ENCODE measurements at places on chromosomes 5 and 9.

DNA sequence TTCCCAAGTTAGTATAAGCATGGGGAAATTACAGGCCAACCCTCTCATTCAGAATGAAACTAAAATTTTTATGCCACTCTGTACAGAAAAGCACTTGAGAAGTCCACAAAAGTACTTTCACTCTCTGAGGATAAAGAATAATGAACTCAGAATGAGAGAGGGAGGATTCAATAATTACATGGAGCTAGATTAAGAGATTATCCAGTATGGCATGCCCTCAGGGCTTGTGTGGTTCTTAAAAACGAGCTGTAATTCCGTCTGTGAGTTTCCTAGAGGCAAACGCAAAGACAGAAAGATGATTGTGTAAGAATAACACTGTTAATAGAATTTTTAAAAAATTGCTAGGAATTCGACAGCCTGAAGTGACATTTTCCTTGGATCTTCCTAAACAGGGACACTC lies 126.8 kb upstream of the PTCH1 start:
- no peak for DNase-seq

- DNase-seq = no peak
Observed at GRCh38 chr9:24912767-24913166, 367.1 kb upstream of the IZUMO3 start.

- DNase-seq = no peak
Observed at GRCh38 chr9:3648266-3648665, 122.5 kb upstream of the RFX3 start.

DNA sequence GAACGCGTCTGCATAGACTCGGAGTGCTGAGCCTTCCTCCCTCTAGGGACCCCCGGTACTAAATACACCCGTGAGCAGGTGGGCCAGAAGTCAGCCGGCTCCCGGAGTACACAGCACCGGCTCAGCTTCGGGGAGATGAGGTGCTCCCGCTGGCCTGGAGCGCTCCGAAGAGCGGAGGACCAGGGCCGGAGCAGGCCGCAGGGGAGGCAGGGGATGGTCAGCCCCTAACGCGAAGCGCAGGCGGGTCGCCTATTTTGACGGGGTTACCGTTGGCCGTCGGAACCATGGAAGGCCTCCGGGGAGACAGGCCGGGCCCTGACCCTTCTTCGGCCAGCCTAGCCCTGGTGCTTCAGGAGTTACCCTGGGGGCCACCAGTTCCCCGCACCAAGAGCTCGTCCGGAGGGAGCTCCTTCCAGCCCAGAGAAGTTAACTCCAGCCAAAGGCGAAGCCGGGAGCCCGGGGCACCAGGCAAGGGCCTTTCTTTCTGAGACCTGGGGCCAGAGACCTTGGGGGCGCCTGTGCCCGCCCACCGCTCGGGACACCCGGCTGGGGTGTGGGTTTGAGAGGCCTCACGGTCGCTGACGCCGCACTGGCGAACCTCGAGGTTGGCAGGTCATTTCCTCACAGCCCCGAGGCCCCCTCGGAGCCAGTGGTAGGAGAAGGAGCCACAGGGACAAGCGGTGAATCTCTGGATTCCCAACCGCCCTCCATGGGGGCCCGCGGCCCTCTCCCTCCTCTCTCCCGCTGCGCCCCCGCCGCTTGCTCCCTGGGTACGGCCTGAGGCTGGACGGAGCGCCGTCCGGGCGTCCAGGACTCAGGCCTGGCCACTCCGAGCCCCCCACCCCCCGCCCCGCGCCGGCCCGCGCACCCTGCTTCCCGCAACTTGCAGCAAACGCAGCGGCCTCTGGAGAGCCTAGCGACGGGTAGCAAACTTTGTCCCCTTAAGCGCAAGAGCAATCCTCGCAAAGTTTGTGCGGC lies 3.4 kb upstream of the IRX4 start:
- DNase-seq = no peak

DNA sequence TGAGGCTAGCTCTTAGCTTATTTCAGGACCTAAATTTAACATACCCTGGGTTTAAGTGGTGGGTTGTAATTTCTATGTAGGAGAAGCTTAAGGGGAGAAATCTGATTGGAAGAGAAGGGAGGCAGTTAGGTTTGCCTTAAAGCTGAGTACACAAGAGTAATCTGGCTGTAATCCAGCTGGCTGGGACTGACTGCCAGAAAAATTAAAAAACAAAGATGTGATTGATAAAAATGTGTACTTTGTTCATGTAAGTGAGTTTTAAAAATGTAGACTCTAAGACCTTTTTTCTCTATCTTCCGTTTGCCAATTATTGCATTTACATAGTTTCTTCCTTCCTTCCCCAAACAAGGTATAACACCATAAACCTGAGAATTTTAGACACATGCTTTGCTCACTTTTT lies 17.5 kb upstream of the MSMP start:
- DNase-seq = no peak

GRCh38 chr5:45098483-45098882 lies 289.7 kb downstream of the MRPS30 start:
- no peak for DNase-seq

GRCh38 chr9:38289236-38289865 lies 103.2 kb upstream of the ALDH1B1 start:
- no peak for DNase-seq

- DNase-seq = no peak
Observed at GRCh38 chr9:32722704-32723103, 60.6 kb upstream of the TMEM215 start.

DNA sequence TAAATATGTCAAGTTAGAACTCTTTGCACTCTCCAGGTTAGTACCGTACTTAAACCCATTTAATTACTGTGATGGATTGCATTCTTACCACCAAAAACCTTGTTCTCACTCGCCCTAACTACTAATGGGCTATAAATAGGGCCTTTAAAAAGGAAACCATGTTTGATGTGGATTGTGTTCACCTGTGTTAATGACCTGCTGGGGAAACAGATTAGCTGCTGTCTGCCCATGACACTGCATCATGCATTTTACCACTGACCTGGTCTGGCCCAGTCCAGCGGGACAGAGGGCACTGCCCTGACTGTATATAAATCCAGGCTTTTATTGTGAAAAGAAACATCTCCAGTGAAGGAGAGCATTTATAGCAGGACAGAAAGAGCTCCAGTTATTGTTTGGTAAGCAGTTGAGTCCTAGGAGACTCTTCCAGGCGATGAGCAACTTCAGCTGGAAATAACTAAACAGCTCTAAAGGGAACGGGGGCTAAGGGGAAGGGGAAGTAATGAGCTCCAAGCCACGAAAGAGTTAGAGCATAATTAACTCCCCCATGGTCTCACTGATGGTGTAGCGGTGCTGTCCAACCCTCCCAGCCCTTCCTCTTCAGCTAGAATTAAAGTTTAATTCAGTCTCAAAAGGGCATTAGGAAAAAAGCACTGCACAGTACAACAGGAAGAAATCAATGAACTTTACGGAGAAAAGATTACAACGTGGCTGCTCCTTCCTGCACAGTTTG lies 303.1 kb downstream of the ENC1 start:
- DNase-seq = no peak

GRCh38 chr9:15786616-15787015 lies 233.8 kb downstream of the CCDC171 start:
- no peak for DNase-seq

GRCh38 chr5:107563959-107564544 lies 106.7 kb downstream of the EFNA5 start:
- DNase-seq = no peak

GRCh38 chr5:82766206-82766605 lies 311.0 kb downstream of the TMEM167A start:
- DNase-seq = no peak

GRCh38 chr9:134408389-134408788 lies 82.1 kb downstream of the RXRA start:
- no peak for DNase-seq

- no peak for DNase-seq
Observed at GRCh38 chr5:72243706-72244105, 76.3 kb downstream of the MRPS27 start.

- no peak for DNase-seq
Observed at GRCh38 chr9:27784847-27785713, 211.8 kb upstream of the C9orf72 start.

GRCh38 chr5:38825494-38825893 lies 20.3 kb upstream of the OSMR start:
- DNase-seq = no peak

GRCh38 chr9:75483636-75484035 lies 395.3 kb downstream of the OSTF1 start:
- no peak for DNase-seq

DNA sequence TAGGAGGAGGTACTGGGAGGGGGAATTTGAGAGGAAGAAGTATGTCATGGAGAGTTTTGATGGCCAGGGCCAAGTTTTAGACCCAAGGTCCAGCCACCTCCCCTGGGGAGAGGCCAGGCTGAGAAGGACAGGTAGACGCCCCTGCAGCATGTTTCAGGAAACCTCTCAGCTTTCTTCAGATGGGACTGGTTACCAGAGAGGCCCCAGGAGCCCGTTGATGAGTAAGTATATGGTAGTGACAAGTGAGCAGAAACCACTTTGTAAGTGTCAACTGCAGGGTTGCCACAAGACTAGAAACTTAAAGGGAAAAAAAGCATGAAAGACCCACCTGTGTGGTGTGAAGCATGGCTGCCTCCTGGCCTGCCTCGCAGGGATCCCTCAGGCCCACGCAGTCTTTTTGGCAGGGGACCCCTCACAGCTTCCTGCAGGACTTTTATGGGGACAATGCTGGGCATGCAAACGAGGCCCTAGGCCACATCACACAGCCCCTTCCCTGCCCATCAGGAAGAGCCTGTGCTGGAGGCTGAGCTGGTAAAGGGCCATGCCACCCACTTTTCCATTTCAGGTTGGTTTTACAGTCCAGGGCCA lies 255.9 kb downstream of the FSTL4 start:
- DNase-seq = no peak

GRCh38 chr9:22529426-22530199 lies 83.0 kb downstream of the DMRTA1 start:
- DNase-seq = no peak

DNA sequence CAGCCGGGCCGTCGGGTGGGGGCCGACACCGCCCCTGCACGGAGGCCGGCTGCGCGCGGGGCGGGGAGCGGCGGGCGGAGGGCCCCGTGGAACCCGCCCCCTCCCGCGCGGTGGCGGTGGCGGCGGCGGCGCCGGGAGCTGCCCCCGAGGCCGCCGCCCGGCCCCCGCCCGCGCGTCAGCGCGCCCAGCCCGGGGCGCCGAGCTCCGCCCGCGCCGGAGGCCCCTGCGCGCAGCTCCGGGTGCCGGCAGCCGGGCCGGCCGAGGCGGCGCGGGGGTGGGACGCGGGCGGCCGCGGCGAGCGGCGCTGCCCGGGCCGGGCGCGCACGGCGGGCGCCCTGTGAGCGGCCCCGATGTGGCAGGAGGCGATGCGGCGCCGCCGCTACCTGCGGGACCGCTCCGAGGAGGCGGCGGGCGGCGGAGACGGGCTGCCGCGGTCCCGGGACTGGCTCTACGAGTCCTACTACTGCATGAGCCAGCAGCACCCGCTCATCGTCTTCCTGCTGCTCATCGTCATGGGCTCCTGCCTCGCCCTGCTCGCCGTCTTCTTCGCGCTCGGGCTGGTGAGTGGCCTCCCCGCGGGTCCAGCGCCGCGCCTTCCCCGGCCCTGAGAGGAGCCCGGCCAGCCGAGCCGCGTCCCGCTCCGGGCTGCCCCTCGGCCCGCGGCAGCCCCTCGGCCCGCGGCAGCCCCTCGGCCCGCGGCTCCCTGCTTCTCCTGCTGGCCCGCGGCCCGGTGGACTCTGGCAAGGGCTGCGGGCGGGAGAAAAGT lies at the start of gene ADCY2:
ADCY2 (plus strand) TSS at position 192 of the 766 bp plus-strand sequence; CDS start at position 351, 159 bp downstream.
- no peak for DNase-seq

DNA sequence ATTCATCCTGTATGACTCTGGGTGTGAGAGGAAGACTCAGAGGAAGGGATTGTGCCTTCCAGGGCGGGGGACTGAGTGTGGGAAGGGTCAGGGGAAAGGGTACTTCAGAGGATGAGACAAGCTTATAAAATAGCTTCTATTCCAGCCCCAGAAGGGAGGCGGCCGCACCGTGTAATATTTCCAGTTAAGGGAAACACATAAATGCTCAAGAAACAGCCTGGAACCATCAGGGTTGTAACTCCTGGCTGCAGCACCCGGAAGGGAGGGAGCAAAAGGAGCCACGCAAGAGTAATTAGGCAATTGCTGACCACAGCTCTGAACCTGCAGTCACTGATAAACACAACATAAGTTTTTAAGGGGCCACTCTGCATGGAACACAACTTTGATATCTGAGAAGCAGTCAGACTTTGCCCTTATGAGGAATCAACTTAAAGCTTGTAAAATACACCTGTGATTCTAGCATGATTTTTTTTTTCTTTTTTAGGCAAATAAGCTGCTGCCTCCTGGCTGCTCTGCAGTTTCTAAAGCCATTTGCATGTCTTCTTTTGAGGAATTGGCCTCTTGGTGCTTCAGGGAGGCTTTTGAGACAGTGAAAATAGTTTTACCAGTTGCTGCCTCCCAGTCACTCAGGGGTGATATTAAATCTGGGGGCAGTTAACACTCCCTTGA lies 382.7 kb downstream of the ENC1 start:
- DNase-seq = no peak

- DNase-seq = no peak
Observed at GRCh38 chr5:179238628-179238970, 106.7 kb downstream of the ADAMTS2 start.

DNA sequence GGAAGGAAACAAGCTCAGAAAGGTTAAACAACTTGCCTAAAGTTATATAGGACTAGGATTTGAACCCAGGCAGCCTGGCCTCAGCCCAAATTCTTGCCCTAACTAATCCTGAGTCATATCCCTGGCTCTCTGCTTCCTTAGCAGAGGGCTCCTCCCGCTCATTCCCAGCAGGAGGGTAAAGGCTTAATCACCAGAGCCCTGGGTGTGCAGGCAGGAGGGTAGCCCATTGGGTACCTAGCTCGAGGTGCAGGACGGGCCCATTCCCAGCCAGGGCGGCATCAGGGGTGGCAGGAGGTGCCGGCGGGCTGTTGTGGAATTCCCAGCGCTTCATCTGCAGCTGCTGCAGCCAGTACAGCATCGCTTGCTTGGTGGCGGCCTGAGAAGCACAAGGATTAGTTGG lies 3.9 kb downstream of the TBC1D2 start:
- no peak for DNase-seq

- no peak for DNase-seq
Observed at GRCh38 chr9:36040271-36040925, 3.7 kb downstream of the RECK start.

- no peak for DNase-seq
Observed at GRCh38 chr5:63963080-63963735, 963 bp upstream of the HTR1A start.

DNA sequence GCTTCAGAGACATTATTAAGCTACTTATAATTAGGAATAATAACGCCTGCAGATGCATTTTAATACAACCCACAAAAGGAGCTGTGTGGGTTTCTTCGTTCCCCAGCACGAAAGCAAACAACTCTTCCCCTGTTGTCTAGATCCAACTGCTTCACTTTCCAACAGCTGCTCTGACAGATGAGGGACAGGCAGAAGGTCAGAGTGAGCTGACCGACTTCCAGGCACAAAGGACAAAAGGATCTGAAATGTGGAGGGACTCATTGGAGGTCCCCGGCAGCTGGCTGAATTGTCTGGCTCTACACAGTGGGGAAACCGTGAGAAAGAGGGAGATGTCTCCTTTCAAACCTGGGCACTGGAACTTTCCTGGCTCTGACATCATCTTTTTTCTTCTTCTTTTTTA lies 79.1 kb upstream of the ALDH1B1 start:
- no peak for DNase-seq
